Heart left ventricle (tissue), 16 donors: ENCODE measurements at places on chromosomes 3 and 15.

DNA sequence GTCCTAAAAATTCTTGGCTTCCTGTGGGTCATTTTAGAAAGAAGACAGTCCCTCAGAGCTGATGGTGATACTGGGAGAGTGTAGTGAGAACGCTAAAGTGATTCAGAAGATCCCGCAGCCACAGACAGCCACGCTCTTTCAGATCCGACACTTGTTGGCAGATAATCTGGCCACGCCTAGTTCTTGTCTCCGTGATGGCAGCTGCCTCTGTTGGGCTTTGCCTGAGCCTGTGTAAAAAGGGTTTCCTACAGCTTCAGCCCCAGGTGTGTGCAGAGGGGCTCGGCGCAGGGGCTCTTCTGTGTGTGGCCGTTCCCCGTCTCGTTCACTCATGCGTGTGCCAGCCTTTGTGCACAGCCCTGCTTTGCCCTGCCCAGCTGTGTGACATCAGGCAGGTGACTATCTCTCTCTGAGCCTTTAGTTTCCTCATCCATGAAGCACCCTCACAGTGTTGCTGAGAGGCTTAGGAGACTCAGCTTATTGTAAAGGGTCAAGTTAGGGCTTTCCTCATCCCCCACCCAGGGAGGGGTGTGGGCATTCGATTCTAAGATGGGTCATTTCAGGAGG is 6.3 kb downstream of the IRAK2 start:
- DNase-seq = no peak

- DNase-seq = no peak
Measured at GRCh38 chr15:39783244-39783820, 691 bp upstream of the FSIP1 start.

GRCh38 chr3:141353652-141354495 is 14.4 kb upstream of the ZBTB38 start:
- DNase-seq = no peak

GRCh38 chr15:25406846-25407245 is 32.0 kb downstream of the UBE3A start:
- DNase-seq = no peak

DNA sequence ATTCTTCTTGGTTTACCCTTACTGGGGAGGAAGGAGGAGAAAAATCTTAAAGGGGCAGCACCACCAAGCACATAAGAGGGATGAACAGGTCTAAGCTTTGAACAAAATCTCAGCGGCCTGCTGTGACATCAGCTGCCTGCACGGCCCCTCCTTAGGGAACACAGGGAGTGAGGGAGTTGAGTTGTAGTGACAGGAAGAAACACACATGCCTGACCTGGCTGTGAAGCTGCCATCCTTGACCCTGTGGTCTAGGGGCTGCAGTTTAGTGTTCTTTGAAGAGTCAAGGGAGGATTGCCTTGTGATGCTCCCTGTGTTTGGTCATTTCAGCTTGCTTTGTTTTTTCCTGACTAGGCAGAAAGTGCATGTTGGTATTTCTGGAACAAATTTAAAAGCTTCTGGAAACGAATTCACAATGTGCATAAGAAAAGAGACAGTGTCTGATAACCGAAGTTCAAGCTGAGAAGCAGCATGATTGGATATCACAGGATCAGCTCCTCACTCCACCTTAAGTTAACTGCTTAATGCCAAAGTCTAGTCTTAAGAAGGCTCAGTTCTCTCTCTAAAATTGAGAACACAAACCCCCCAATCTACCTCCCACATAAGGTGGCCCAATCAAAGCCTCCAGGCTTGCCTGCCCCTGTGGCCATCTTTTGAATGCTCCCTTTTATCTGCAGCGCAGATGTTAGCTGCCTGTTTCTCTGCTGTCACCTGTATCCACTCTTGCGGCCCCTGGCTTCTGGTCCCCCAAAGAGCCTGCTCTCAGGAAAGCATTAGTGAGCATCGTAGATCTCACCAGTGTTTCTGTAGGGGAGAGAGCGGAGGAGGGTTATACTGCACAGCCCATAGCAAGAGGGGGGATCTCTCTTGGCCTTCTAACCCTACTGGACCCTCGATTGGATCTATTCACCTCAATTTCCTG is 82.2 kb downstream of the SCN11A start:
- DNase-seq = no peak

GRCh38 chr3:16124636-16125035 is 49.8 kb upstream of the GALNT15 start:
- DNase-seq = no peak

GRCh38 chr3:13174803-13175135 is 101.5 kb upstream of the IQSEC1 start:
- DNase-seq = no peak

DNA sequence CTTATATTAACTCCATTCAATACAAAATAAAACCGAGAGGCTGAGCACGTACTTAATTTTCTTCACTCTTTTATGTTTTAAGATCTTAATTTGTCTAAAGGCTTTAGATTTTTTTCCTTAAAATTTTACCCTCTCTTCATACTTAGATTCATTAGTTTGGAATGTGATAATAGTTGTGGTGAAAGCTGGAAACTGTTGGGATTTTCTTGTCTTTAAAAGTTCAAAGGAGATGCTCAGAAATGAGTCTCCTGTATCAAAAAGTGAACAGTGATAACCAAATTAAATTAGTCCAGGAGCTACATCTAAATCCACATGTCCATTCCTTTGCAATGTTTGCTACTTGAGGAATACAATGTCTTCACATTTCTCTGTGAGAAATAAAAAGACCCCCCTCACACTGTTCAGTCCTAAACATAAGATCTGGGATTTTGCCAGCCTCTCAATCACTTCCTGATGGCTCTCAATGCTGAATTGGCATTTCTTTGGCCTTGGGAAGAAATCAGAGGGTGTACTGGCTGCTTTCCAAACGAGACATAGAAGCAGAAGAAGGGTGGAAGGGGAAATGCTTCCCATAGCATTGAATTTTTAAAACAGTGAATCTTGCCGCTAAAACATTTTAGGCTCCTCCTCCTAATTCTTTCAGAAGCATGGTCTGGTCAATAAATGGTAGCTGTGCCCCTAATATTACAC is 245.0 kb downstream of the SHOX2 start:
- DNase-seq = no peak

DNA sequence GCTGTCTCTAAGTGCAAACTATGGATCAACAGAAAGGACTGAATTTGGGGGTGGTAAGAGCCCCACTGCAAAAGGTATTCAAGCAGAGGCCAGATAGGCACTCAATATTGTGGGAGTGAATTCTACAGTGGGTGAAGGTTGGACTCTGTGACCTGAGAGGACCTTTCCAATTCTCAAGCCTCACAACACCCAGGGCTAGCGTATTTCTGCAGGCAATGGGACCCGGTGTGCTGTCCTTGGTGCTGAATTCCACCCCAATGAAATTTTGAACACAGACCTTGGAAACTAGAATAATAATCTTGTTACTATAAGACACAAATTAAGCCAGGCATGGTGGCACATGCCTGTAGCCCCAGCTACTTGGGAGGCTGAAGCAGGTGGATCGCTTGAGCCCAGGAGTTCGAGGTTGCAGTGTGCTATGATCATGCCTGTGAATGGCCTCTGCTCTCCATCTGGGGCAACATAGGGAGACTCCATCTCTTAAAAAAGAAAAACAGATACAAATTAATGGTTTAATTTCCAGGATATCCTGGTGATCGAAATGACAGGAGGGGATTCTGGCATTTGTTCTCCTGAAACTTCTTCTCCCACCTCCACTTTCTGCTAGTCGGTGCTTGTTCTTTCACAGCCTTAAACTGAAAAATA is 135.4 kb downstream of the RAB11A start:
- DNase-seq = no peak

GRCh38 chr3:16301507-16301906 is 36.5 kb downstream of the OXNAD1 start:
- no peak for DNase-seq

DNA sequence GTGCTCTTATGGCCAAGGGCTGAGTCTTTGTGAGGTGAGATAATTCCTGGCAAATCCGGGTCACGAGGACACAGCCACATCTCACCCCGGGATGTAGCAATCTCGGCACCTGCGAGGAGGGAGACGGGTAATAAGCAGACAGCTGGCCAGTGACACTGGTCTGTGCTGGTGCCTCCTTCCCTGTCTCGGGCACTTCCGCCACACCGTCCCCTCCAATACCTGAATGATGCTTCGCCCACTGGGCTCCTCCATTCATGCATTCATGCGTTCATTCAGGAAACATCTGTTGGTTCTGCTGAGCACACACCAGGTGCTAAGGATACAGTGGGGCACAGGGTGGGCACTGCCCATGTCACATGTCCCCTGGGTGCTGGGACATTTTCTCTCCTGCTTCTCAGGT is 60.1 kb downstream of the ATP10A start:
- no peak for DNase-seq

DNA sequence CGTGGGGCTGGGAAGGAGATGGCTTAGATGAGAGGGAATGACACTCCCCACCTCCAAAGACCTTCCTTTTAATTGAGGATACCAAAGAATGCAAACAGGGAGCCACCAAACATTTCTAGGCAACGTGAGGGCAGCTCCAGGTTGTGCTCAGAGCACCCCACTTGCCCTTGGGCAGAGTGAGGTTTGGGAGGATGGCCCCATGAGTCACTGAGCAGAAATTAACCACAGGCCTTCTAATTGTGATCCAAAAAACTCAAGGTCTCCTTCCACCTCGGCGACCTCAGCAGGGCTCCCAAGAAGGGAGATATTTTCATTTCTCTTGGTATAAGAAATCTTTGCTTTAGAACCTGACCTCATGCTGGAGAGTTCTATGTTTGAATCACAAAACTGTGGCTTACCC is 305.0 kb upstream of the TPM1 start:
- DNase-seq = no peak

GRCh38 chr3:130773366-130773765 is 26.7 kb upstream of the PIK3R4 start:
- DNase-seq = no peak

- DNase-seq = no peak
Measured at GRCh38 chr15:27328608-27329007, 357.6 kb downstream of the GABRG3 start.

- DNase-seq = no peak
Measured at GRCh38 chr3:14869917-14870782, 51.4 kb downstream of the FGD5 start.

- peak; percentile 71 for DNase-seq
Measured at GRCh38 chr3:123352134-123352554, 96.7 kb downstream of the ADCY5 start.

GRCh38 chr3:186871403-186871924 is 29.0 kb downstream of the ADIPOQ start:
- DNase-seq = no peak

GRCh38 chr3:123104550-123104949 is 37.7 kb downstream of the PDIA5 start:
- peak; percentile 49 for DNase-seq

DNA sequence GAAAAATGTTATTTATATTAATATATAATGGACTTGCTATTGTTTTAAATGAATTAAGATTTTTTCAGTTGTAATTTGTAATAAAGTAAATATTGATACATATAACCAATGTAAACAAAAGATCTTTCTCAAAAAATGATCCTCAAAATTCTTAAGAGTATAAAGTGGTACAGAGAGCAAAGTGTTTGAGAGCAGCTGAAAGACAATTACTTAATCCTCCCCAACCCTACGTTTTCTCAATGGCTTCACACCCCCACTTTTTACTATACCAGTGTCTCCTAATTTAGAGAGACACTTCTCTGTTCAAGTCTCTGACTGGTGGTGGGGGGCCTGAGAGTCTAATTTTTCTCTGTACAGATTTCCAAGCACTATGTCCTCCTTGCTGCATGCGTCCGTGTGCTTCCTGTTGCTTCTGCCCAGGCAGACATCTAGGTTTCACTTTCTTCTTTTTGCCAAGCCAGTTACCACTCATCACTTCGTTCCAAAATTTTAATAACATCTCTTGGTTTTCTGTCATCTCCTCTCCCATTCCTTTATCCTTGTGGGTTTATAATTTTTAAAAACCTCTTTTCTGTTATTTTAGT is 276.3 kb upstream of the DNAJC19 start:
- DNase-seq = no peak

GRCh38 chr3:155744626-155745324 is at the start of gene PLCH1:
Gene PLCH1, minus strand, starts transcription at chr3:155745071. Its CDS starts 40,847 bp downstream, at chr3:155704224.
- peak; percentile 72 for DNase-seq

DNA sequence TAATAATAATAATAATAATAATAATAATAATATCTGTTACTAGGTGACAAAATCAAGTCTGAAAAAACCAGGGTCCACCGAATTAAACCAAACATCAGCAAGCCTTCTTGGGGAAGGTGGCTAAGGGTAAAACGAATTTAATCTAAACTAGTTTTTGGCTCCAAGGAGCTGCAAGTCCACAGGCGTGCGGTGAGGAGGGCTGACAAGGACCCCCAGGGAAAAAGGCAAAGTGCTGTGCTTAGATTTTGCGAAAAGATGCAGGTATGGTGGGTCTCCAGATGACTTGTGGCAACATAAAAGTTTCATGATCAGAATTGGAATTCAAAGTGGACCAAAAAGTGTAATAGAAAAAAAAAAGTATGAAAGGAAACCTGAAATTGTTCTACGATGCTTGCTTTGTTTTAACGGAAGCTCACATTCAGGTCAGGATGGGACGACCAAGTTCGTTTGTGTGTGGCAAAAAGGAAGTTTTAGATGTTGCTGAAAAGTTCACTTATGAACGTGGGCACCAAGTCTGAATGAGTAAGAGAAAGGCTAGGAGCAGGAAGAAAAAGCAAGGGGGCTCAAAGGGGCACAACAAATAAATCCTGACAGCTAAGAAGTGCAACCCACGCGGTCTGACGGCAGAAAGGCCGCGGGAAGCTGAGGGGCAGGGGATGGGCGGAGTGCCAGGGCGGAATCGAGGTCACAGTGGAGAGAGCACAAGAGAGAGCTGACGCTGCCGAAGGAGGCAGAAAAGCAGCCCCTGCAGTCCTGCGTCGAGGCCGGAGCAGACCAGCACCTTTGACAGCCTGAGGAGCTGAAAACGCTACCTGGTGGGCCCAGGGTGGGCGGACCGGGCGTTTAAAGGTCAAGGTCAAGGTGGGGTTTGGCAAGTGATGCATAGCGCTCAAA is 1.1 kb downstream of the WDR82 start:
- DNase-seq = peak; percentile 86

GRCh38 chr3:186414735-186415419 is 52.8 kb upstream of the DGKG start:
- no peak for DNase-seq

- DNase-seq = no peak
Measured at GRCh38 chr3:54042259-54042823, 80.0 kb upstream of the CACNA2D3 start.

DNA sequence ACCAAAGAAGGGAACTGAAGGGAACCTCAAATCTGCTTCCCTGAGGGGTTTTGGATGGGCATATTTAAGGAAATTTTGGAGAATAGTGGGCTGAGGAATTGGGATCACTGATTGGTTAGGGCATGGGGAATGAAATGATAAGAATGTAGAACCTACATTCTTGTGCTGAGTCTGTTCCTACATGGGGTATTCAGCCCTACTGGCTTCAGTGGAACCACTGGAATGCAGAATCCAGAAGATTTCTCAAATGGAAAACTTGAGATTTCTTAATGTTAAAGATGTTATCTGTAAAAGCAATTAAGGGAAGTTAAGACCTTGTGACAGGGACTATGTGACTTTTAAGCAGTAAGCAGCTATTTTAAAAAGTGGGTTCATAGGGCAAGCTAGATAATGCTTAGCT is 1062.4 kb downstream of the AGBL1 start:
- DNase-seq = no peak

GRCh38 chr3:128919988-128920387 is 40.6 kb downstream of the ACAD9 start:
- no peak for DNase-seq

- no peak for DNase-seq
Measured at GRCh38 chr3:89300526-89300925, 193.1 kb downstream of the EPHA3 start.

- DNase-seq = no peak
Measured at GRCh38 chr15:39880718-39881387, 39.2 kb downstream of the GPR176 start.

GRCh38 chr15:98347001-98347400 is 301.3 kb upstream of the IGF1R start:
- DNase-seq = no peak
